ENCODE measurements at places on chromosomes 5 and 9. TPM values are rescaled to one million over a fixed set of nuclear protein-coding genes. Genes with fewer than 3 reads are reported as not detected.

The GABRB2 gene
- not detected for total RNA-seq

The OTULINL gene
- 0.08 TPM for total RNA-seq

The IL7R gene
- total RNA-seq = not detected

The NTNG2 gene
- total RNA-seq = 1.5 TPM

The ELOVL7 gene
- total RNA-seq = under 0.01 TPM

The LEAP2 gene
- 0.08 TPM for total RNA-seq

The GCNT4 gene
- total RNA-seq = 2.7 TPM

The SLC25A2 gene
- total RNA-seq = 0.23 TPM

The SH3GL2 gene
- total RNA-seq = not detected

The KCTD16 gene
- total RNA-seq = 3.4 TPM

The OR13F1 gene
- not detected for total RNA-seq

The CCDC180 gene
- total RNA-seq = 0.45 TPM

The PCDHB8 gene
- 0.35 TPM for total RNA-seq

The CAMLG gene
- 40.5 TPM for total RNA-seq

The CATSPER3 gene
- total RNA-seq = not detected

The LCNL1 gene
- 6.1 TPM for total RNA-seq

The ZNF354C gene
- total RNA-seq = 4.8 TPM

The OR1J2 gene
- 0.30 TPM for total RNA-seq

The CTSV gene
- 1.9 TPM for total RNA-seq

The GMCL2 gene
- total RNA-seq = not detected

The CBY3 gene
- not detected for total RNA-seq

The GRIA1 gene
- total RNA-seq = 2.1 TPM

The IFNB1 gene
- total RNA-seq = not detected

The SV2C gene
- not detected for total RNA-seq

The THOC3 gene
- 26.8 TPM for total RNA-seq

The PCDHGB2 gene
- 1.6 TPM for total RNA-seq

The EFNA5 gene
- total RNA-seq = 4.4 TPM

The FOXD4L4 gene
- 0.08 TPM for total RNA-seq

The ZBTB34 gene
- total RNA-seq = 4.4 TPM

The OR13C9 gene
- not detected for total RNA-seq

The PRDM9 gene
- total RNA-seq = not detected

The PBX3 gene
- 21.2 TPM for total RNA-seq

The EPB41L4B gene
- 0.12 TPM for total RNA-seq

The CRHBP gene
- total RNA-seq = 0.82 TPM
